ENCODE measurements at places on chromosomes 4 and X.

DNA sequence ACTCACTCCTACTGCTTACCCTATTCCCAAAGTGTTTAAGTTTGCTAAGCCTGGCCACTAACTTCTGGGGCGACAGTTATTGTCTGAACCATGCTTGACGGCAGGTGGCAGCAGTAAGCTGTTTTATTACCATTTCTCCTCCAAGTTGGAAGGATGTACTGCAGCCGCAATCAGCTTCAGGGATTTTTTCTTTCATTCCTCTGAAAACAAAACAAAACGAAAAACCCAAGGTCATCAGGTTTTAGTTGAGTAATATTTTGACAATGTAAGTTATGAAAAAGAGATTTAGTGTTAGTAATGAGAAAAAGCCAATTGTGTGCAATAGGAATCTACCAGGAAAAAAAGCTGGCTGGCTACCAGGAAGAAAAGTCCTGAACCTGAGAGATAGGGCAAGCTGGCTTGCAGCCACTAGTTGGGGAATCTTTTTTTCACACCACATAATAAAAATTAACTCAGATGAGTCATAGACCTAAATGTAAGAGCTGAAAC is 13.2 kb upstream of the RAB9B start:
- peak; percentile 7 for DNase-seq

DNA sequence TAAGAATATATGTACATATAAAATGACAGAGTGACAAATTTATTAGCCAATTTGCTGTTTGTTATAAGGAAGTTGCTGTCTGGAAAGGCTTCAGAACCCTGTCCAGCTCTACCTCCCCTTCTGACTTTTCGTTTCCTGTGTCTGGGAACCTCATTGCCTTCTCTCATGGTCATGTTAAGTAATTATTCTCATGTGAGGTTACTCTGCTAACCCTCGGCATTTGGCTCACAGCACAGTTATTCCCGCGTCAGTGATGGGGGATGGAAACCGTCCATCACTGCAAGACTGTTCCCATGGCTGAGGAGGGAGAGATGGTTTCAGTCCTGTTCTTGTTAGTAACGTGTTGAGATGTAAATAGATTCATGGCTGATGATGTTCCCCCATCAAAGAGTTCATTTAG is 11.9 kb downstream of the EDNRA start:
- DNase-seq, result no peak

DNA sequence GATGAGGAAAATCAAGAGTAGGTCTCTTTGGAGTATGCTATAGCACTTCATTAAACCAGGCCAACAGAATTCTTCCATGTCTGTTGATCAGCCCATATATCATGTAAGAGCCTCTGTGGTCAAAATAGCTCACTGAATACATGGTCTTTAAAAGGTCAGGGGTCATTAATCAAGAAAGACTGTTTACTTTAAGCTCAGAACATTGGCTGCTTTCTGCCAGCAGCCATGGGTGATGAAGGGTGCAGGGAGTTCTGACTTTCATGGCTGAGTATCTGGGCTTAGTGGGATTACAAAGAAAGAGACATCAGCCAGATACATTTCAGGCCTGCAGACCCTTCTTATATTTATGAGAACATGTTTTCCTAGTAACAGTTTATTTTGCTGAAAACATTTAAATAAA is 7.1 kb upstream of the C4orf54 start:
- no peak for DNase-seq

DNA sequence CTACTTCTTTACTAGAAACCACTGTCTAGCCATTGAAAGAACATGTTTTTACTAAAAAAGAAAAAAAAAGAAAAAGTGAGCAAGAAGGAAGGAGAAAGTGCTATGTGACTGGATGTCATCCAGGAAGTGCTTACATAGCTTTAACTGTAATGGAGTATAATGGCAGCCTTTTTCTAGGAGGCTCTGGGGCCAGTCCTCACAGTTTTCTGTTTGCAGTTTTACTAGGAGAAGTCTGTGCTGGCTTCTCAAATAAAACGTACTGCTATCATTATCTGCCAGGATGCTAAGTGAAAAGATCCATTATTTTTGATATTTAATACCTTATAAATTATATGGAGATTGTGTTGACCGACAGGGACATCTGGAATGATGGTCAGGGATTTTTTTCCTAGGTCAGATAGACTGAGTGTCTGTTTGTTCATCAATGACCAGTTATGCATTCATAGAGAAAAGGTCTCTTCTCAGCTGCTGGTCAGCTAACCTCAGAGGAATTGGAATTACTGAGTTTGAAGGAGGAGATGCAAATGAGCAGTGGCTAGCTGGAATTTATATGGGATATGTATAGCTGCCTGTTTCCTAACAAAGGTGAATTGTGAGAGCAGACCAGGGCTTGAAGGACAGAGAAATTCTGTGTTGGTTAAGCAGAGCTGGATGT is 21.7 kb downstream of the LPAR4 start:
- no peak for DNase-seq

- no peak for DNase-seq
Observed at GRCh38 chr4:148296498-148296897, 145.7 kb downstream of the NR3C2 start.
